ENCODE measurements at places on chromosomes 6 and 20.

GRCh38 chr6:133542056-133542821, 301.1 kb downstream of the EYA4 start:
- no peak for DNase-seq

DNA sequence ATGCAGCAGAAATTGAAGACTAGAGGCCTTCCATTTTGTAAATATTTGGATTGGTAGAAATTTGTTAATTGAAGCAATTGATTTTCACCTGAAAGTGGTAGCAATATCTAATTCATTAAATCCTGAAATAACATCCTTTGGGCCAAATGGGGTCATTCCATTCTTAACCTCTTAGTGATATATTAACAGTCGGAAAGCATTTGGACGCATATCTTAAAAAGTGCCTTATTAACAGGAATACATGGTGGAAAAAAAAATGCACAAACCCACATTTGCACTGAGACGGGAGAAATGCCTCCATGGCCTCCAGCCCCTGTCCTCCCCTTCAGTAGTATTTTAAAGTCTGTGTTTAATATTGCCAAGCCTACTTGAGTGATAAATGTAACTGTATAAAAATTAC, 205.5 kb downstream of the TFAP2B start:
- DNase-seq = no peak

DNA sequence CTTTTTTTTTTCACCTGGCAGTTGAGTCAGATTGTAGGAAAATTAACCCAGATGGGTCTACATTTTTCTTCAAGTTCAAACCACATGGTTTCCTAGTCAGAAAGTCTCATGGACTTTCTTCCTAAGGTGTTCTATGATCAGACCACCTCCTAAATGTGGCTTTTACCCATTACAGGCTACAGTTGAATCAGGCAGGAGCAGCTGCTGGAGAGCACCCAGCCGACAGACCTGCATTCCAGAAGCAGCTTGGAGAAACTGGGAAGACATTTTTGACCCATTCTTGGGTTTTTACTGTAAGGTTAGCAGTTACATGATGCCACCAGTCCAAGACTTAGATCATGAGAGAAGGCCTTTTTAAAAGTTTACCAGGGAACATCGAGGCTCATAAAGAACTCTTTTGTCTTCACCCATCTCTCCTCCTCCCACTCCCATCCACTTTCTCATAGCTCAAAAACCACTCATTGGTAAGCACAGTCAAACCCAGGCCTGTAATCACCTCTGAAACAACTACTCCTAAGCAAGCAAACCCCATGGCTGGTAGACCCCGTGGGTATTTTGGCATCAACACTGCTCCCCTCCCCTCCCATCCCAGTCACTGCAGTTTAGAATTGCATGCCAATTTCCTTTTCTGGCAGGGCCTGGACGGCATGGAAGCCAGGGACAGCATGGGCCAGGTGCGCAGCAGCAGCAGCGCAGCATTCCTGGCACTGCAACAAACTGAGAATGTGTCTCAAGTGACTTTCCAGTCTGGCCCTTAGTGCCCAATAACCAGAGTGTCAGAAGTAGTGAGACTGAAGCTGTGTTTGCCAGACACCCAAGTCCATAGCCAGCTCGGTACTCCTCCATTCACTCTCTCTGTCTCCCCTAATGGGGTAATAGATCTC, 113.7 kb downstream of the CLIC5 start:
- DNase-seq = no peak

GRCh38 chr6:431504-431903, 40.0 kb downstream of the IRF4 start:
- DNase-seq = no peak

- no peak for DNase-seq
Observed at GRCh38 chr6:168158213-168158979, 79.4 kb upstream of the FRMD1 start.

DNA sequence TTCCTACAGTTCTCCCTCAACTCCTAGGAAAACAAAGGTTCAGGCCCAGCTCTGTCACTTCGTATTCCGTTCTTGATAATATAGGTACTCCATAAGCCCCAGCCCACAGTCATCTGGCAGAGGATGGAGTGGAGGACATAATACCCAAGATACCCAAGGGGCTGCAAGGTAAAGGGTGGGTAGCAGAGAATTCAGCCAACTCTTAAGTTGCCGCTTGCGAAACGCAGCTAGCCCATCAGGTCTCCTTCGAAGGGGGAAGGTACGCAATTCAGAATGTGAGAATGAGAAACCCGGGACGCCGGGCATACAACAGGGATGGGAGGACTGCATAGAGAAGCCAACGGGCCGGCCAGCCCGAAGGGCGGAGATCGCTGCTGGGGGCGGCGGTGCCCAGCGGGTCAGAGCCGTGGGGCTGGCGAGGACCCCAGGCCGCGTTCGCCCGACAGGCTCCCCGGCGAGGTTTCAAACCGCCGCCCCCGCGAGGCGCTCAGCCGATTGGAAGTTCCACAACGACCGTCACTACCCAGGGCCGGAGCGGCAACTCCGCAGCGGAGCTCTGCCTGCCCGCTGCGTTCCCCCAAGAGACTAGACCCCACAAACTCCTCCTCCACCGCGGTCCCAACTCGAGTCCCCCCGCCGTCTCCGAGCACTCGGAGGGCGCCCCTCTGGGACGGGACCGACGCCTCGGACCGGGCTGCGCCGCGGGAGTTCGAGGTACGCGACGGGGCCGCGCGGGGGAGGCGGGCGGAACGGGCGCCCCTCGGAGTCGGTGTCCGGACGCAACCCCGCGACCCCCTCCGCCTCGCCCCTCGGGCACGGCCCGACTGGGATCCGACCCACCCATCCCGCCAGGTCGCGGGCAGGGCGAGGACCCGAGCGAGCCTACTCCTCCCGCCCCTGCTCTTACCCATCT, 911 bp downstream of the CDK19 start:
- peak; percentile 43 for DNase-seq

- DNase-seq = no peak
Observed at GRCh38 chr6:88612631-88613030, 350.8 kb downstream of the RNGTT start.

GRCh38 chr6:63804381-63804956, 168.9 kb downstream of the PHF3 start:
- no peak for DNase-seq

- DNase-seq = no peak
Observed at GRCh38 chr6:106452628-106453027, 92.1 kb downstream of the CRYBG1 start.

GRCh38 chr6:72419966-72420365, 201.9 kb upstream of the KCNQ5 start:
- DNase-seq = no peak

- DNase-seq = peak; percentile 38
Observed at GRCh38 chr6:53795702-53796450, 1.1 kb downstream of the LRRC1 start.

GRCh38 chr6:38269461-38270172, 370.1 kb downstream of the BTBD9 start:
- no peak for DNase-seq

- DNase-seq = no peak
Observed at GRCh38 chr6:130602151-130602770, 224.9 kb upstream of the SMLR1 start.

- no peak for DNase-seq
Observed at GRCh38 chr20:62831854-62832211, 15.0 kb downstream of the COL9A3 start.

DNA sequence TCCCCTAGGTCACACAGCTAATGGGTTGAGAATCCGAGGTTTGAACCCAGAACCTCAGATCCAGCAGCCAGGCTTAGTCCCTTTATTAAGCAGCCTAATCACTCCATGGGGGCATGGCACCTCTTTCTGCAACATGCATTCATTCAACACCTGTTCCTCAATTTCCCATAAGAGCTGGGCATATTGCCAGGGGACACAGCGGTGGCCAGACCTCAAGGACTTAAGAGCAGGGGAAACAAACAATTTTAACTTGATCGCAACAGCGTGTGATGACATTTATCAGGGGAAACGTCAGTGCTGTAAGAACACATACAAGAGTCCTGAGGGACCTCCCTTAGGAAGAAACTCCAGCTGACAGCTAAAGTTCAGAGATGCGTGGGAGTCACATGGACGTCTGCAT, 267.4 kb upstream of the CDH4 start:
- DNase-seq = no peak

- no peak for DNase-seq
Observed at GRCh38 chr6:76942203-76942966, 520.9 kb downstream of the HTR1B start.

GRCh38 chr20:31547720-31548298, 33.6 kb downstream of the HM13 start:
- no peak for DNase-seq

DNA sequence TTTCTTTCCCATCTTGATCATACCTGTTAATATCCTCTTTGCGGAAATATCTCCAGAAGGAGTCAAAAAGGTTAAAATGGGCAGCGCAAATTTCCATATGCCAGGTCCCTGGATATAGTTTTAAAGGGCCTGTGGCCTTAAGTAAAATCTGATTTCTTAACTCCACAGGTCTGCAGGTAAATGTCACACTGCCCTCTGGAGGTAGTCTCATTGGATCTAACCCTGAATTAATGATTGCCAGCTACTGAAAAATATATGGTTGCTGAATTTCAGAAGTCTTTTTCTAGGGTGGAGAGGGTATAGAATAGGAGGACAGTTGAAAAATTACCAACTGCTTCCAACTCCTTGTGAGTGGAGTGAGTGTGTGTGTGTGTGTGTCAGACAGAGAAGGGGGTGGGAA, 8.5 kb downstream of the MOXD1 start:
- no peak for DNase-seq

DNA sequence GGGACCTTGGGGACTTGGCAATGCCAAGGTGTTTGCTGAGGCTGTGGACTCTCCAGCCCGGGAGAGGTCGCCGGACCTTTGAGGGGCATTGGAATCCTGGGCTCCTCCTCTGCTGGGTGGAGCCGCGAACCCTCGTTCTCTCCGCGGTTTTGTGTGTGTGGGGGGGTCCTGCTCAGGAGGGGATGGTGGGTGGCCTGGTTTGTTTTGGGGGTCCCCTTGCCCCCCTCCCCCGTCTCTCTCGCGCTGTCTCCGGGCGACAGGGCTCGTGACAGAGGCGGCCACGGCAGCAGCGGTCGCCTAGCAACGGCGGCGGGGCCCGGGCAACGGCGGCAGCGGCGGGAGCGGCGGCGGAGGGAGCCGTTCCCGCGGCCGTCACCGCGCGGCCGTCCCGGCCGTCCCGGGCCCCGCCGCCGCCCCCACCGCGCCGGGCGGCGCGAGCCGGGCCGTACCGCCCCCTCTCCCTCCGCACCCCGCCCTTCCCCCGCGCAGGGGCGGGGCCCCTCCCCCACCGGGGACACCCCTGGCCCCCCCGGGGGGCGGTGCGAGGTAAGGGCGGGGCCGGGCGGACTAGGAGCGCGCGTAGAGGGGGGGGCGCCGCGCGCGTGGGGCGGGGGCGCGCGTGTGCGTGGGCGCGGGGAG, 7.8 kb downstream of the SYNGAP1 start:
- DNase-seq = peak; percentile 55

DNA sequence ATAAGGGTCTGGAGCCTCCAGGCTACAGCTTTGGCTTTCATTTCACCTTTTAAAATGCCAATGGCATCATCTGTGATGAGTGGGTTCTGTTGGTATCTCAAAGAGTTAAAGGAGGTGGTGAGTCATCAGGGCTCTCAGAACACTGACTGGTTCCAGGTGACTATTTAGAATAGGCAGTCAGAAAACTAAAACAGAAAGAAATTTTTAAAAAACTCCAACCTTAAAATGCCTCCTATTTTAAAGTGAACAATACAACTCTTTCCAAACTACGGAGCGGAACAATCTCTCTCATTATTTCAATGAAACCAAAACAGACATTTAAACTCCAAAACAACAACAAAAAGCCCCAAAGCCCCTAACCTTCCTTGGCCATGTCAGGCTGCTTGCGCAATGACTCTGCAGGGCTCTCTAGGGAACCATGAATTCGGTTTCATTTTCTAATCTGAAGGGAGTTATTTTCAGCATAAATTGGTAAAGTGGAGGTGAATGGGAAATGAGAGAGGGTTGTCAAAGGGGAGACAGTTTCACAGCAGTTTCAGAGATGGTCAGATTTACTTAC, 194.9 kb downstream of the KIF6 start:
- DNase-seq = no peak

- DNase-seq = no peak
Observed at GRCh38 chr6:170292407-170293158, 1.7 kb upstream of the DLL1 start.

DNA sequence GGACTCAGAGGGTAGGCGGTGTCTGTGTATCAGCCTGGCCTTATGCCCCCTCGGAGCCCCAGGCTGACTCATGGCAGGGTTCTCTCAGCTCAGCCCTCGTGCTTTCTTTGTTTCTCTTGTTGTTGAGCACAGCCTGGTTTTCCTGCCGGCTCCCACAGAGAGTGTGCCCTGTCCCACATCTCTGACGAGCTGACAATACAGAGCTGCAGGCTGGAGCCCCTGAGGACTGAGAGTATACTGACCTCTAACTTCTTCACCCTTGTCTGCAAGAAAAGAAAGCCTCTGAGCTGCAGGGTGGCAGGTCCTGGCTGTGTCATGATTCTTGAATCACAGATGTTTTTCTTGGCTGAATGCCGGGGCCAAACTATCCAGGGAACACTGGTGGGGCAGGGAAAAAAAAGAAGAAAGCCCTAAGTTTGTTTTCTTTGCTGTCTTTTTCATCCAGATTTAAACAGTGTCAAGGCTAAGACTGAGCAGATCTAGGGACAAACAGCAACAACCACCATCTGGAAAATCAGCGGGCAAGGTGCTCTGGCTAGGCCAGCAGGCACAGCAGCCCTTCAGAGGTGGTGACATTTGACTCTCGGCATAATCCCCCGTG, 63.3 kb upstream of the ZNF133 start:
- DNase-seq = no peak

Measured in WERI-Rb-1 (cell line).